Epithelial cell of proximal tubule (primary cell): ENCODE measurements at places on chromosomes 7 and 10. TPM values are rescaled to one million over a fixed set of nuclear protein-coding genes. Genes with fewer than 3 reads are reported as not detected.
A peak's percentile ranks its signal among the peaks of the same experiment; 100 is the strongest.

- no peak for DNase-seq
Observed at GRCh38 chr10:113001599-113002448, 51.8 kb downstream of the TCF7L2 start.

The ATOH7 gene
- total RNA-seq: 0.58 TPM in 1 of 2 replicates, not detected in the other

The ELMO1 gene
- total RNA-seq: 0.69 and 1.2 TPM in 2 replicates

- DNase-seq: no peak
Observed at GRCh38 chr7:18637516-18637915, 142.0 kb downstream of the HDAC9 start.

The TSPAN13 gene
- 21.7 and 25.8 TPM in 2 replicates for total RNA-seq

GRCh38 chr10:12041766-12042408, 722 bp downstream of the UPF2 start:
- no peak for DNase-seq

DNA sequence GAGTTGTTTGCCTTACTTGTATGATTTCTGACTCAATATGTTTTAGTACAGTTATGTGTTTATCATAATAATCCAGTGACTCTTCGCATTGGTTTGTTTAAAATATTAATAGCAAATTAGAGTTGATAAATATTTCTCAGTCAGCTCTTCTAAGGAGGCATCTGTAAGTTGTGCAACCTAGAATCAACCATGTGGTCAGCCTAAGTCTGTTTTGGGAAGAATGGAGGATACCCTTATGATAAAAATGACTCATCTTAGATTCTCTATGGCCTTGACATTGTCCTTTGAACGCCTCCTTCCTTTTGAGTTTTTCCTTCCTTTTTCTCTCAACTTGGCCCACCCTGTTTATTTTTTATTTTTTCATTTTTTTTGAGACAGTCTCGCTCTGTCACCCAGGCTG, 18.8 kb downstream of the DNAJC9 start:
- no peak for DNase-seq

DNA sequence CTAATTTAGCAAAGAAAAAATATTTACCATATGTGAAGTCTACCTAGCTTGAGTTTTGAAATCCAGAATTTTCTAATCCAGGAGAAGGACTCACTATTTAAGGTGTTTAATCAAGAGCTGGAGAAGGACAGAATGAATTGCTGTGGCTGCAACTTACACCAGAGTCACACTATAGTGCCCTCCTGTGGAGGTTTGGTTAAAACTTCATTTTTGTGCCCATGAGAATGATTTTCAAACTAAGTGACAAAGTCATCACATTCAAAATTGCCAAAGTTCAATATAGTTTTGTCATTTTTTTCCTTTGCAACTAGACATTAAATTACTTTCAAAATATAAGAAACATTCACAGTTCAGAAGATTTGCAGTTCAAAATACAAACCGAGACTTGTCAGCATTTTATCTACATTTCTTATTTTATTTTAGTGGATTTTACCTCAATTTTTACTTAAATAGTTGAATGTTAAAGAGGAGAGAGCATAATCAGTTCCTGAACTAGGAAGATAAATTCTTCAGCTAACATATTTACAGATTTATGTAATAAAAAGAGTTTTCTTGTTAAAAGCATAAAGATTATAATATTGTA, 70.7 kb downstream of the CABCOCO1 start:
- no peak for DNase-seq

The CUBN gene
- under 0.01 and 0.17 TPM in 2 replicates for total RNA-seq

DNA sequence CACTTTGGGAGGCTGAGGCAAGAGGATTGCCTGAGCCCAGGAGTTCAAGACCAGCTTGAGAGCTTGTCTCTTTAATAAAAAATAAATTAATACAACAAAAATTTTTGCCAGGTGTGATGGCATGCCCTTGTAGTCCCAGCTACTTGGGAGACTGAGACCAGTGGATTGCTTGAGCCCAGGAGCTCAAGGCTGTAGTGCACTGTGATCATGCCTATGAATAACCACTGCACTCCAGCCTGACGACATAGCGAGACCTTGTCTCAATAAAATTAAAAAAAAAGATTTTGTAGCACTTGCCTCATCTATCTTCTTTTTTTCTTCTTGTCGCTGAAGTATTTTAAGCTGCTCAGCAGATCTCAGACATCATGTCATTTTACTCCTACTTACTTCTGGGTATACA, 26.3 kb downstream of the CREM start:
- no peak for DNase-seq

DNA sequence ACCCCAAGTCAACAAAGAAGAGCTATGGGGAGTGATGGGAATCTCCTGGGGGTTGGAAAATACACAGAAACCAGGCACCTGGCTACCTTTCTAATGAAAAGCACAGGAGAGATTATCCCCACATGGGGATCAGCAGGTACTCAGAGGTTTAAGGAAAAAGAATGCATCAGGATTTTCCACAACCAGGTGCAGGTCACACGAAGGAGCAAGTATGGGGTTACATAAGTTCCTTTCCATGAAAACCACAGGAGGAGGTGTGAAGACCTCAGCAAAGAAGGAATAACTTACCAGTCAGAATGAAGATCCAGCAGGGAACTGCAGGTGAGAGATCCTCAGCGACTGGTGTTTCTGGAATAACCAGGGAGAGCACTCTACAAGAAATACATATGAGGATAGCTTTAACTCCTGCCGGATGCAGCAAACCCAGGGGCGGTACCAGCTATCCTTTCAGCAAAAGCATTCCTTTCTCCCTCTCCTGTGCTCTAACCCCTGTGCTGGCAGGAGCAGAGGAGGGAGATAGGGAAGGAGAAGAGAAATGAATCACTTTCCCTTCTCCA, 116.7 kb upstream of the TMEM106B start:
- DNase-seq: no peak

- DNase-seq: no peak
Observed at GRCh38 chr7:72437061-72437585, 25.0 kb upstream of the CALN1 start.

The AKR1B15 gene
- total RNA-seq: not detected in 2 replicates

The RASA4 gene
- 3.0 and 8.1 TPM in 2 replicates for total RNA-seq

The ENO4 gene
- not detected in 2 replicates for total RNA-seq

The GPR37 gene
- 1.4 and 2.3 TPM in 2 replicates for total RNA-seq

GRCh38 chr7:69773535-69774225, 175.4 kb downstream of the AUTS2 start:
- no peak for DNase-seq

DNA sequence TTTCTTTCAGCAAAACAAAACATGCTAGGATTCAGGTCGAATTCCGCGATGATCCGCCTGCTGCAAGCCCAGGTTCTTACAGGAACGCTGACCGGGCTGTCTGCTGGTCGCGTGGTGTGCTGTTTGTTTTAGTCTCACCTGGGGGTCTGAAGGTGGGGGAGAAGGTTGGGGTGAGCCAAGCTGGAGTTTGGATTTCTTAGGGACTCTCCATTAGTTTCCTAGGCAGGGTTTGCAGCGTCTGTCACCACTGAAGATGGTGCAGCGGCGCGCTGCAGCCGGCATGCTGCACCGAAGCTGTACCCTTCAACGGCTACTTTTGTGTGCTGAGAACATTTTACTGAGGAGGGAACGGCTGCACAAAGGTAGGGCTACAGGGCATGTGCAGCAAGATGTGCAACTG, 48.7 kb downstream of the GCC1 start:
- no peak for DNase-seq

DNA sequence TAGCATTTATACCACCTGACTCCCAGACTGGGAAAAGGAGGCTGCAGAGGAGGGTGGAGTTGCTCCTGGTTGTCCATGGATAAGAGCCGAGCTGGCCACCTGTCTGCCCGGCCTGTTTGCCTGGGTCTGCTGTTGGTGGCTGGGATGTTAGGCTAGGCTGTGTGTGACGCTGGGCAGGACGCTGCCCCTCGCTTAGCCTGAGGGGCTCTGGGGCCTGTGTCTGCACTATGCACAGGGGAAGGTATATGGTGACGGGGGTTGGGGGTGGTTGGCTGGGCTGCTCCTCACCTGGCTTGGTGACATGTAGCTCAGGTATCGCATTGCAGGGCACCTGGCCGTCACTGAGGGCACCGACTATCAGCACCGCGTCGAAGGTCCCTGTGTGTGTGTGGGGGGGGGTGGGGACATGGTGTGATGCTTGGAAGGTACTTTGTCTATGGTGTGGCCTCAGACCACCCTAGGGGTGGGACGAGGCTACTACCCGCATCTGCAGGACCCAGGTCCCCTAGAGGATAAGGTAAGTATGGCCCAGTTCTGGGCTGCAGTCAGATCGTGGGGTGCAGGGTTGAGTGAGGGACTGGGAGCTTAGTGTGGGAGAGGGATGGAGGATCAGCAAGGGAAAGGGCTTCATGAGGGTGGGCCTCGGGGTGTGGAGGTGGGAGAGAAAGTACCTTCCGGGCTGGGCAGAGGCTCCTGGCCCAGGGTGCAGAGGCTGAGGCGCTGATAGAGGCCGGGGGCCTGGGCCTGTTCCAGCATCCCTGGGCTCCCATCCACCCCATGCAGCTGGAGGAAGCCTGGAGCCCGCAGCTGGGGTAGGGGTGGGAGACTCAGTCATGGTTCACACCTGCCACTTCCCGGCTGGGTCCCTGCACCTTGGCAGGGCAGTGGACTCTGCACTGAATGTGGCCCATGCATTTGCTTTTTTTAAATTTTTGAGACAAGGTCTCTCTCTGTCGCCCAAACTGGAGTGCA, 2.3 kb downstream of the METTL27 start:
- DNase-seq: no peak

The STEAP2 gene
- 2.1 and 2.7 TPM in 2 replicates for total RNA-seq

DNA sequence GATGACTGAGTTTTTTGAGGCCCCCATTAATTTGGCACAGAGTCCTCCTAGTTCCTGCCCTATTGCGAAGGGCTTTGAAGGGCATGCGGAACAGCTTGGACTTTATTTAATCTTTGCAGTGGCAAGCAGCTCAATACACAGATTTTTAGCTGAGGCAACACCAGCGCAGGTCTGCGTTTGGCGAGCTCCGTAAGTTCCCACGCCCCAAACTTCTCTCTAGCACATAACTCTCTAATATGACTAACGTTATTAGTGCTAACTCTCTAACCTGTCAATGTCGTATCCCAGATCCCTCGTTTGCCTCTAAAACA, 366 bp upstream of the TAF3 start:
- DNase-seq: no peak

The OR2A5 gene
- not detected in 2 replicates for total RNA-seq

The GFRA1 gene
- total RNA-seq: 10.6 and 42.7 TPM in 2 replicates

GRCh38 chr7:43671521-43671920, 57.8 kb downstream of the COA1 start:
- no peak for DNase-seq

The CAMK2B gene
- total RNA-seq: not detected in 2 replicates

DNA sequence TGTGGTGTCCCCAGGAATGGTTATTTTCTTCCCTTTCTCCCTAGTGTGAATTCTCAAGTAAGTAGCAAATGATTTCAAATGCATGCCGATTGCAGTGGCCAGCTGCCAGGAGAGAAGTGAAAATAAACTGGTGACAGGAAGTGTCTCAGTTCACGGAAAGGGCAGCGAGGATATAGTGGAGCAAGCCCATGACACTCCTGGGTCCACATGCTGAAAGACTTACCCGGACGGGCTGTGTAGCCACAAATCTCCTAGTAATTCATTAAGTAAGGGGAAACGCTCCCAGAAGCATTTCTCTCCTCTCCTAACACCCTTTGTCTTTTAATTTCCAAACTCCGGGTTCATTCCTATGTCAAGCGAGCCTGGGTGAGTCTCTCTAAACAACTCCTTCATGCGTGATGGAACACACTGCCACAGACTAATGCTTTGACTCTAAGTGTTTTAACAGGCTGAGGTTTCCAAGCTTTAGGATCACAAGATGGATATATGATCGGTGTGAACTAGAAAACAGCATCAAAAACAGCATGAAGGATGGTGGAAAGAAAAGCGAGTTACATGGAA, 125.6 kb downstream of the CYP26A1 start:
- DNase-seq: peak; percentile 73

- no peak for DNase-seq
Observed at GRCh38 chr10:1068380-1069361, 12.5 kb downstream of the WDR37 start.

The MGAM2 gene
- not detected in 2 replicates for total RNA-seq

The GCK gene
- 1.0 and 2.2 TPM in 2 replicates for total RNA-seq

DNA sequence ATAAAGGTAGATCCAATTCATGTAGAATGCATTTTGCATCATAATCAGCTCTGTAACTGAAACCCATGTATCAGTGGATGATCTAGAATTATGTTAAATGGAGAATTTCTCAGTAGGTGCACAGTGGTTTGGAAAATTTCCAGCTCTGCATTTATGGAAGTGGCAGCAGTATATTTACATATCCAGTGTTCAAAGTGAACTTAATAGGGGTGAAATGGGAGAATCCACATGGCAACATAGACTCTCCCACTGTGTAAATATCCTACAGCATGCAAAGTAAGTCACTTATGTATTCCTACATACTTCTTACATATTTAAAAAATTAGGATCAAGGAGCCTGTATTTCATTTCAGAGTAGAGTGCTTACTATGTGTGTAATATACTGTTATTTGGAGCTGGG, 35.3 kb downstream of the CDC14C start:
- no peak for DNase-seq

The GLRX3 gene
- 133 and 175 TPM in 2 replicates for total RNA-seq

GRCh38 chr10:110174201-110174600, 33.2 kb upstream of the MXI1 start:
- no peak for DNase-seq

The ITIH2 gene
- not detected in 2 replicates for total RNA-seq

GRCh38 chr7:31116615-31117014, 64.5 kb downstream of the ADCYAP1R1 start:
- no peak for DNase-seq

- peak; percentile 97 for DNase-seq
Observed at GRCh38 chr10:94902570-94902969, 35.9 kb upstream of the CYP2C9 start.

DNA sequence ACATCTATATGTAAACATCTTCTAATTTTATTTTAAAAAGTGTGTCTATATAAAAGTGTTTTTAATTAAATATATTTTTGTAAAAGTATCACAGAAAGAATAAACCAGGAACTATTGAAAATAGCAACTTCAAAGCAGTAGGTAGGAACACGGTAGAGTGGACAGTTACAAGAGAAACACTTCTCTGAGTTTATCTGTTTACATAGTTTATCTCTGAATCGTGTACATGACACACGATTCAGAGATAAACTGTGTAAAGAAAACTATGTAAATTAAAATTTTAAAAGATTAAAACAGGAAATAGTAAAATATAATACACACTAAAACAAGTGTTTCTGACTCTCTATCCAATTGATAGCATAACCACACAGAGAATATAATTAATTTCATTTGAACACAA, 25.1 kb upstream of the FAM170B start:
- no peak for DNase-seq

DNA sequence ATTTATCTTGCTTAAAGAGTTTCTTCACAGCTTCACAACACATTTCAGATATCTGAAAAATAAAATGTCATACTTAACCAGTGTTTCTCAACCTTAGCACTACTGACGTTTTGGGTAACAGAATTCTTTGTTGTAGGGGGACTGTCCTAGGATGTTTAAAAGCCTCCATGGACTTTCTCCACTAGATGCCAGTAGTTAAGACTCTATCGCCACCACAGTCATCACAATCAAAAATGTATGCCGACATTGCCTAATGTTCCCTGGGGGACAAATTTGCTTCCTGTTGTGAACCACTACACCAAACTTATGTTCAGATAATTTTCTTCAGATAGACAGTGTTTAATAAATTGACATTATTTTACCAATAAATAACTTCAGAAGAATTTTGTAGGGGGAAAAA, 13.4 kb downstream of the NOC3L start:
- no peak for DNase-seq

The NPFFR1 gene
- 0.14 TPM in 1 of 2 replicates, not detected in the other for total RNA-seq

The GDF10 gene
- total RNA-seq: not detected in 2 replicates

The PAPSS2 gene
- 15.6 and 24.4 TPM in 2 replicates for total RNA-seq
